ENCODE measurements at places on chromosomes 3 and 15.

DNA sequence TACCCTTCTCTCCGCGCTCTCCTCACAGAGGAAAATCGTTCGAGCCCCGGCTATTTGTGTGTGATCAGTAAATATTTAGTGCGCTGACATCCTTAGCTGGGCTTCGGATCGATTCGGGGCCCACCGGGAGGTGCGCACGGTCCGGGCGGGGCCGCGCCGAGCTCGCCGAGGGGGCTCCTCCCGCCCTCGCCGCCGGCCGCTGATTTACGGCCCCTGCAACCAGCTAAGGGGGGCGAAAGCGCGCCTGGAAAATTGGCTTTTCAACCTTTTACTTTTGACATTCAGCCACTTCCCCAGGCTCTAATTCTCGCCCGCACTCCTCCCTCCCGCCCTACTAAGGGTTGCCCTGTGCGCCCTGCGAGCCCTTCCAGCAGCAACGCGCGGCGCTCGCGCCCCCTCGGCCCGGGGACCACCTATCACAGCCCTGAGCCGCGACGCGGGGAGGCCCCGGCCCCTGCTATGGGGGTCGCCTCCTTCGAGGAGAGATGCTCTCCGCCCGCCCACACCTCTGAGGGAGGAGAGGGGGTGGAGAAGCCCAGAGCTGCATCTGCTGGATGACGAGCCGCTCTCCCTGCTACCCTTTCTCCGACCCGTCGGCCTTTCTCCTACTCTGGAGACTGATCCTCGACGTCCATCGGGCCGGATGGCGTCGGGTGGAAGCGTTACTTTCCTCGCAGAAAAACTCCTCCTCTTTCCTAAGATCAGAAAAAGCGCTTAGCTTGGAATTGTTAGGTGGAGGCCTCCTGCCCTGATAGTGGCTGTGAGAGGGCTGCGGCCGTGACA lies 7.8 kb upstream of the NR2F2 start:
- no peak for DNase-seq

GRCh38 chr3:129976286-129976685 lies 1.8 kb downstream of the TRH start:
- no peak for DNase-seq

DNA sequence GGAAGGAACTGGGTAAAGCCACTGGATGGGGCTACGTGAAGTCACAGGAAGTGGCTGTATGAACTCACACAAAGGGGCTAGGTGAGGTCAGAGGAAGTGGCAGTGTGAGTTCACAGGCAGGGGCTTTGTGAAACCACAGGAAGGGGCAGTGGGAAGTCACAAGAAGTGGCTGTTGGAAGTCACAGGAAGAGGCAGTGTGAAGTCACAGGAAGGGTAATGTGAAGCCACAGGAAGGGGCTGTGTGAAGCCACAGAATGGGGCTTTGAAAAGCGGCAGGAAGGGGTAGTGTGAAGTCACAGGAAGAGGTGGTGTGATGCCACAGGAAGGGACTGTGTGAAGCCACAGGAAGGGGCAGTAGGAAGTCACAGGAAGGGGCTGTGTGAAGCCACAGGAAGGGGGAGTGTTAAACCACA lies 34.6 kb downstream of the GASK1A start:
- no peak for DNase-seq

DNA sequence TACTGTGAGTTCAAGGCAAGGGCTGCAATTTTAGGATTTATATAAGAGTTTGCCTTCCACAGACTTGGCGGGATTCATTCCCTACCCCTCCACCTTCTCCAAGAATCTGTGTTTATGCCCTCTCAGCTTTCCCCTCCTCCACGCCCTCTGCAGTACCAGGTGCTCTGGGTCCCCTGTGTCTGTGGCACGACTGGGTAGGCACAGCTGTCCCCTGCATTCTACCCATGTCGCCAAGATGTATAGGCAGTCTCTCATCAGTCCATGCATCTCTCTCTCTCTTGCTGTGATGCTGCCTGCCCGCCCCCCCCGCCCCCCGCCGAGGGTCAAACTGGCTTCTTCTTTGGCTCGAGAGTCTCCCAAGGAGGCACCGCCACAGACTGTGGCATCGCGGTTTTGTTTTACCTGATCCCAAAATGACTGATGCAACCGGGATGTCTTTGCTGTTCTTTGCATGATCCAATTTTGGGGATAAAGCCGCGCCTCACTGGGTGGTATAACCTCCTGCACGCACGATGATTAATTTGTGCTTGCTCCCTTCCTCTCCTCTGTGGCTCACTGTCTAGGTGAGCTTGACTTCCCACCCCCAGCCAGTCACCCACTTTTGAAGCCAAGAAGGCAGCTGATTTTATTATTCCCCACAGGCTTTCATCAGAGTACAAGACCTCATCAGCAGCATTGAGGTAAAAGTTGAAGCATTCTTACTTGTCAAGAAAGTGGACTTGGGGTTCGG lies 43.7 kb downstream of the EFCAB12 start:
- DNase-seq, result no peak

DNA sequence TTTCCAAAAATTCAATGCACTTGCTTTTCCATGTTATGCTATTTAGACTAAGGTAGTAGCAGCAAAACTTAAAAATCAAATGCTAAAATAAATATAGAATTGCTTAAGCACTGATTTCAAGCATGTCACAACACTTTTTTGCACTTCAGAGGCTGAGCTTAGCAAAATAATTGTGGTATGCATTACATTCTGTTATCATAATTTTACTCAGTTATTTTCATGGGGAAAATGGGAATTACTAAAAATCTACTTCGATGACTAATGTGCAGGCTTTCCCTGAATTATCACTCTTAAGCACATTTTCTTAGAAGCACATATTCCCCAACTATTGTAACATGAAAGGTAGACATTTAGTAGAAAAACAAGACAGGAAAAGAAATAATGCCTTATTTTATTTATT lies 322.4 kb upstream of the CBLB start:
- DNase-seq, result no peak

DNA sequence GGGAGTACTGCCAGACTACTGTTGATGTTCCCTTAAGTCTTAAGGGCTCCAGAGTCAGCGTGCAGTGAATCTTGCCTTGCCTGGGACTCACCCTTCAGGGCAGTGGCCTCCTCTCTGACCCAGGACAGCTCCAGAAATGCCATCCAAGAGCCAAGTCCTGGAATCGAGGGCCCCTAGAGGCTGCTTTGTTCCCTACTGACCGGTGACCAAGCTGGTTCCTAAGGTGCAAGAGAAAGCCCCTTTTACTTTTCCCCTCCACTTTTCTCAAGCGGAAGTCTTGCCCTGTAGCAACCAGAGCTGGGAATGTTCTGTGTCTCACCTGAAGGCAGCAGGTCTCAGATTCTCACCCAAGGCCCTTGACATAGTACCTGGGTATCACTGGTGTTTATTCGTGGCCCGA lies 238.0 kb downstream of the DOCK3 start:
- no peak for DNase-seq

GRCh38 chr3:186779204-186779603 lies 4.2 kb upstream of the EIF4A2 start:
- DNase-seq, result no peak

DNA sequence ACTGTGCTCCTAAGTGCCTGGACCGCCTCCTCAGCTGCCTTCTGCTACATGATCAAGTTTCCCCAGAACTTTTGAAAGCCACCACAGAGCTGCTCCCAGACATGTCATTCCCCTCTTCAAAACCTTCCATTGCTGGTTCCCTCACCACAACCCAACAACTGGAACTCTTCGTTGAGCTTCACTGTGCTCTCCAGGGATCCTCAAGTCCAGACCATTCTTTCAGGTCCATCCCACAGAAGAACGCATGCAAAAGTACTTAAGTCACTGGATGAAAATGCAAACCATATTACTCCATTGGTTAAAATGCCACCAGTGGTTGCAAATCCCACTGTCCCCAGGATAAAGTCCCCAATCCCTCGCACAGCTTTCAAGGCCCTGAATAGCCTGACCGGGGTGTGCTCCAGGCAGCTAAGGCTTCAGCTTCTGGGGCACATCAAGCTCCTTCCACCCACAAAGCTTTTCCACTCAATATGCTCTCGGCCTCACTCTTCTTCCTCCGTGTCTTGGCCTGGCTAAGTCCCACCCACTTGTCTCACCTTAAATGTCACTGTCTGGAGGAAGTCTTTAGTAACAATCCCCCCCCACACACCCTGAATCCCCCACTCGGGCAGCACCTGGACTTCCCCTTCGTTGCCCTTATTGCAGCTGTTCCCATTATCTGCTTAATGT lies 84.8 kb downstream of the XXYLT1 start:
- DNase-seq, result no peak

GRCh38 chr3:46881596-46882376 lies 4.3 kb downstream of the PTH1R start:
- no peak for DNase-seq

GRCh38 chr3:190302212-190302867 lies 19.9 kb downstream of the CLDN1 start:
- DNase-seq, result no peak

DNA sequence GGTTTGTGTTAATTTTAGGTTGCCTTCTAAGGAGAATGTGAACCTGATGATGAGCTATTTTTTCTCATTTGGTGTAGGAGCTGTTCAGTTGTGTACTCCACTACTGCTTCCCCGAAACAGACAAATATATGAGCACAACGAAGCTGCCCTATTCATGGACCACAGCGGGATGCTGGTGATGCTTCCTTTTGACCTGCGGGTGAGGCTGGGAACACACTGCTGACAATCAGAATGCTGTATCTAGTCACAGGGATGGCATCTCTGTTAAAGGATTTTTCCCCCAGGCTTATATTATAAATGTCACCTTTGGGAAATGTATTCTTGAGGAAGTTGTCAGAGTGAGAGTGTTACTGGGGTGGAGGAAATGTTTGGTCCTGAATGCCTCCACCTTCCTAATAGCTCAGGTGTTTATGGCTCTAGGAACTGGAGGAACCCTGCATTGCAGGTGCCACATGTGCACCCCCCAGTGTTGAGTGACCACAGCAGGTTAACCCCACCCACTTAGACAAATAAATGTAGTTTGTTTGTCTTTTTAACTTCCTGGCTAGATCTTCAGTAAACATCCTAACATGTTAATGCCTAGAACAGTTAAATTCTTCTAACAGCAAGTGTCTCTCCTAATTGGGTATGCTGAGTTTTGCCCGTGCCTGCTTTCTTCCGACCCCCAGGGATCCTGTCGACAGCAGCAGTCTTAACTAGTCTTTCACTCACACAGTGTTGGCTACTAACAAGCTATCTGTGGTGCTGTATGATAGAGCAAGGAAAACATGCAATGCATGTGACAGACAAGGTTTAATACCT lies 35.7 kb downstream of the SRP14 start:
- no peak for DNase-seq

- no peak for DNase-seq
Observed at GRCh38 chr3:157098121-157098822, 61.7 kb downstream of the CCNL1 start.

GRCh38 chr3:42497009-42497731 lies 5.3 kb upstream of the VIPR1 start:
- DNase-seq, result peak; percentile 37

- no peak for DNase-seq
Observed at GRCh38 chr3:73098873-73099272, 37.4 kb downstream of the EBLN2 start.

GRCh38 chr15:83170474-83171165 lies 37.0 kb downstream of the HDGFL3 start:
- DNase-seq, result no peak

DNA sequence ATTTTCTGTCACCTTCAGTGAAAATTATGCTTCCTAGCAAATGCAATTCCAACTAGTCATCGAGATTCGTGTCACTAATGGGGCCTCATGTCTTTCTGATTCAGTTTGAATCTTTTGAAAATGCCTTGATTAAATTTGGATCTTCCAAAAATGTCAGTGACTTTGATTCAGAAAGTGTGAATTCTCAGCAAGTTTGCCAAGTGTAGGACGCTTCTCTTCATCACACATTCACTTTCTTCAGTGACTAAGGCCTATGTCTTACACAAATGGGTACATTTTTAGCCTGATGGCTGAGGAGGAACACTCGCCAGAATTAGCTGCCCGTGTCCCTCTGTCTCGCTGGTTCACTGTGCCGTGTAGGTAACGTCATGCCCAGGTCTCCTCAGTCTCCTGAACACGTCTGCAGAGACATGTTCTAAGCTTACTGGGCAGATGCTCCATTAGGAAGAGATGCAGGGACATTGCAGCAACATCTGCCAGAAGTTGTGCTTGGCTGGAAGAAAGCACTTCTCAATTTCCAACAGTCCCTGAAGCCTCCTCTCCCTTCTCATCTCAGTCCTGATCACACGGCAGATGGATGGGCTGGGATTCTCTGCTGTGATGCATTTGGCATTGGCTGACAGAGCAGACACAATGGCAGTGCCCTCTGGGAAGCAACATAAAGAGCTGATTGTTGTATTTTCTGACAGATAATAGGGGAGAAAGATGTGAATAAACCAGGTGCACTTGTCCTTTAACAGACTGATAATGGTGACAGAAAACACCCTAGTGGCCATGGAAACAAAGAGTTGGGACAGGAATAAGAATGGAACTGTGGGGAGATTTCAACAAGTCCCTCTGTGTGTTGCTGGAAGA lies 29.1 kb upstream of the LYZL4 start:
- no peak for DNase-seq

- no peak for DNase-seq
Observed at GRCh38 chr3:64444490-64445108, 219.3 kb upstream of the PRICKLE2 start.

DNA sequence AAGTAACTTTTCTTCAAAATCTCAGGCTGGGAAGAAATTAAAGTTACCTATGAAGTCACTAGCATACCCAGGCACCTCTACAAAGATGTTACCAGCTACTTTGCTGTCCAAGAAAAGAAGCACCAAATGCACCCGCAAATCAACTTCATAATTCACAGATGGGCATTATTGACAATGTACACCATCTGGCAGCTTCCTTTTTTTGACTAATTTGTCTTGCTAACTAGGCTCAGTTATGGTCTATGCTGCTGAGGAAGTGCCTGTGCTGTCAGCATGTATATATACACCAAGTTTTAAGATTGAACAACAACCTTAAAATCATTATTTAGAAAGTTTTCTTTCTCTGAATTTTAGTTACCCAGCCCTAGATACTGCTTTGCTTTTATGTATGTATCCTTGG lies 93.8 kb downstream of the NSUN3 start:
- no peak for DNase-seq

- DNase-seq, result no peak
Observed at GRCh38 chr3:5579139-5579602, 391.7 kb downstream of the EDEM1 start.

DNA sequence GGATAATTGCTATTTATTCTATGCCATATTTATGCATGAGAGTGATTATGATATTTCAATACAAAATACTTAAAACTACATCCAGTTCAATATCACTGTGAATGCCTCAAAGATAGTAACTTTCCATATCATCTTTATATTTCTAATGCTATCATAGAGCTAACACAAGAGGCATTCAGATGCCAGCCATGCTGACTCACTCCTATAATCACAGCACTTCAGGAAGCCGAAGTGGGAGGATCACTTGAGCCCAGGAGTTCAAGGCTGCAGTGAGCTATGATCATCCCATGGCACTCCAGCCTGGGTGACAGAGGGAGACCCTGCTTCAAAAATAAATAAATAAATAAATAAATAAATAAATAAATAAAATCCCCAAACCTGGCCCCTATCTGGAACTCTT lies 498.7 kb downstream of the EPHA3 start:
- no peak for DNase-seq

GRCh38 chr3:196947136-196947859 lies 5.0 kb upstream of the NCBP2 start:
- DNase-seq, result no peak

GRCh38 chr3:149486726-149487125 lies 12.2 kb downstream of the TM4SF4 start:
- no peak for DNase-seq

- DNase-seq, result no peak
Observed at GRCh38 chr15:23038726-23039142, 635 bp downstream of the TUBGCP5 start.

Data from non-pigmented ciliary epithelial cell (primary cell).